ENCODE measurements at places on chromosomes 6 and 20.

DNA sequence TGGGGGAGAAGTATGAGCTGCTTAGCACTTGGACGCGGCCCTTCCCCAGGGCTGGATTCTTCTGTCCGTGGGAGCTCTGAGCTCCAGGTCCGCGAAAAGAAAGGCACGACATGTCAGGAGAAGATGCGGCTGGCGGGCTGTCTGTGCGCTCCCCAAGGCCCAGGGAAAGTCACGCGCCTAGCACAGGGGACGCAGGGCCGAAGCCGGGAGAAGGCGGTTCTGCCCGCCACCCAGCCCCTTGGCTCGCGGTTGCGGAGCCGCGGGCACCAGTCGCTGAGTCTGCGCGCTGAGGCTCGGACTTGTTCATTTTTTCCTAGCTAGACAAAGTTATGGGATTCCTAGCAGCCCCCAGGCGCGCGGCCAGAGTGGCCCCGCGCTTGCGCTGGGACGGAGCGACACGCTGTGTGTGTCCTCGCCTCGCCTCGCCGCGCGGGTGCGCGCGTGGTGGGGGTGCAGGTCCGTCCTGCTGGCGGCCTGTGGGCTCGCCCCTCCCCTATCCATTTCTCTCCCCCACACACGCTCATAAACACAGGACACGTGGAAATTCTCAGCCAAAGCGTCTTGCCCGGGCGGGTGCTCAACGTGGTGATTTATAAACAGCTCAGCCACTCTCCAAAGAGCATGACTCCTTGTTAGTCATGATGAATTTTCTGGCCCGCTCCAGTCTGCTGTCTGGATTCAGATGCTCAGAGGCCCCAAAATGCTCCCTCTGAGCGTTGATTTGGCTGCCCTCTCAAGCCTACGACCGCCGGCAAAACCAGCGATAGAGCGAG is 1.9 kb upstream of the POU3F2 start:
- no peak for DNase-seq

- DNase-seq: no peak
Observed at GRCh38 chr6:46848684-46849360, 55.6 kb downstream of the MEP1A start.

DNA sequence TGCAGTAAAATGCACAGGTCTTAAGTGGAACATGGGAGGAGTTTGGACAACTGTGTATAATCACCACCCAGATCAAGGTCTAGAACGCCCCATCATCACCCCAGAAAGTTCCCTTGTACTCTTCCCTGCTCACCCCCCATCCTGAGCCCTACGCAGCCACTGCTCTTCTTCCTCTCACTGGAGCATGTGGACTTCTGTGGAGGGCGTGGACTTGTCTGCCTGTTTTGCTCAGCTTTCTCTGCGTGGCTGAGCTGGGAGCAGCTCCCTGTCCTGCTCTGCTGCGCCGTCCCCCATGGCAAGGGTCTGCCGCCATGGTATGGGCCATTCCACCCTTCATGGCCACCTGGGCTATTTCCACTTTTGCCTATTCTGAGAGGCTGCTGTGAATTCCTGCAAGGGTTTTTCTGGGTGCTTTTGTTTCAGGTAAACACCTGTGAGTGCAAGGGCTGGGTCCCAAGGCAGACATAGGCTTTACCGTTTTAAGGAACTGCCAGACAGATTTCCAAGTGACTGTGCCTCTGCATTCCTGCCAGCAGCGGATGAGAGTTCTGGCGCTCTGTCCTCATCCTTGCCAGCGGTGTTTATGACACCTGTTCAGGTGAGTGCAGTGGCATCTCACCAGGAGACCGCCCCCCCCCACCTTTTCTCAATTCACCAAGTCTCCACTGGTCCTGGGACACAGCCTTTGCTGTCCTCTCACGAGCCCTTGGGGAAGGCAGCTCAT is 19.7 kb downstream of the PCK1 start:
- DNase-seq: no peak

- DNase-seq: no peak
Observed at GRCh38 chr6:75946146-75946831, 126.2 kb downstream of the IMPG1 start.

GRCh38 chr20:7996898-7997297 is 22.7 kb downstream of the TMX4 start:
- DNase-seq: no peak

DNA sequence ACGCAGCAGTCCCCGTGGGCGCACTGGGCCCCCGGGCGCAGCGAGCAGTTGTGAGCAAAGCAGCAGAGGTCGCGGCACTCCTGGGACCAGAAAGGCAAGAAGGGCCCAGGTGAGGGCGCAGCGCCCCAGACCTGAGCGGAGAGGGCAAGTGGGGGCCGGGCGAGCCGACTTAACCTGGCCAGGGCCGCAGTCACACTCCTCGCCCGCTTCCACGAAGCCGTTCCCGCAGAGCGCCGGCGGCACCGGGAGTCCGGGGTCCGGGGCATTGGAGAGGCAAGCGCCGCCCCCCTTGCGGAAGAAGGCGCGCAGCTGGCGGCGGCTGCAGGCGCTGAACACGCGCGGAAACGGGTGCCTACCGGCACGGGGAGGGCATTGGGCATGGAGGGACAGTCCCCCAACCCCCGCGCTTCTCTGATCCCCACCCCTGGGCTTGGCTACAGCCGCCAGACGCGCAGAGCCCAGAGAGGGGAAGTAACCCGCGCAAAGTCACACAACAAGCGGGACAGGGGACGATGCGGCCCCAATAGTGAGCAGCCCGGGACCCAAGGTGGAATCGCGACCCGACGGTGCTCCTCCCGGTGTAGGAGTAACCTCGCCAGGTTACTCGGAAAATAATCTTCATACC is 9.2 kb downstream of the ADAM33 start:
- no peak for DNase-seq

DNA sequence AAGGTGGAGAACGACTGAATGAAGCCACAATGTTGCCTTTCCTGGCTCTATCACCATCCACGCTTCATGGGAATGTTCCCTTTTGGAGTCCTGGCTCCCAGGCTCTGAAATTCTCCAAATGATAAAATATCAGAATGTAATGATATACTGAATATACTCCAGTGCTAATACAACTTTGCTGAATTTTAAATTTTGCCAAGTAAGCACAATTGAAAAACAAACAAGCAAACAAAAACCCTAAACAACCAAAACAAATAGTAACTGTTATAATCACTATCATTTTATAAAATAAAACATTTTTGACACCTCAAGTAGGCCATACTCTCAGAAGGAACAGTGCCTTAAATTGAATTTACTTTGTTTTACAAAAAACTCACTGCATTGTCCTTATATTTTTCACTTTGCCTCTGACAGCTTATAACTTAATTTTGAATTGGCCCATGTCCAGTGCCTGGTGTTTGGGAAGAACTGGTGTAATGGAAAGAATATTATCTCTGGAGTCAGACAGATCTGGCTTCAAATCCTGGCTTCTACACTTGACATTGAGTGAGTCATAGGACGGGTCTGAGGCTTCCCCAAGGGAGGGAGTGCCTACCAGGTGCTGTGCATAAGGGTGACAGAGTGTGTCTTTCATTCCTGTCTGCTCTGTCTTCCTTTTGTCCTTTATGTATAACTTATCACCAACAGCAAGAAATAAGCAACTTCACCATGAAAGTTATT is 698.3 kb downstream of the EPM2A start:
- no peak for DNase-seq
